ENCODE measurements at places on chromosomes 2 and 18.

DNA sequence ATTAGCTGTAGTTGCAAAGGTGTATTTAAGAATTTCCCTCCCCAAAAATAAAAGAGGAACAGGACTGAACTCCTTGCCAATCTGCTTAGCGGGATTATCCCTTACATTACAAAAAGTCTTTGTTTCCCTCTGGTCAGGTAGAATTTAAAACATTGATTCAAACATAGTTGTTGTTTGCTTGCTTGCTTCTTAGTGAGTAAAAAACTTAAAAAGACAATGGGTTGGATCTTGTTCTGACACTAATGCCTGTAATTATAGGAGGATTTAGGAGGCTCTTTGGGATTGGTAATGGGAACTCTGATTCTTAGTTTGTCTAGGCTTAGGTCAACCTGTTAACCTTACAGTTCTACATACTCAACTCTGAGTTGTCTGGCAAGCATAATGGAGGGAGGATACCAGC, 3.7 kb upstream of the CEBPZOS start:
- DNase-seq, result no peak

- no peak for DNase-seq
Observed at GRCh38 chr18:37243741-37244140, 321.9 kb downstream of the CELF4 start.

- no peak for DNase-seq
Observed at GRCh38 chr2:85326406-85327159, 1.2 kb downstream of the TGOLN2 start.

DNA sequence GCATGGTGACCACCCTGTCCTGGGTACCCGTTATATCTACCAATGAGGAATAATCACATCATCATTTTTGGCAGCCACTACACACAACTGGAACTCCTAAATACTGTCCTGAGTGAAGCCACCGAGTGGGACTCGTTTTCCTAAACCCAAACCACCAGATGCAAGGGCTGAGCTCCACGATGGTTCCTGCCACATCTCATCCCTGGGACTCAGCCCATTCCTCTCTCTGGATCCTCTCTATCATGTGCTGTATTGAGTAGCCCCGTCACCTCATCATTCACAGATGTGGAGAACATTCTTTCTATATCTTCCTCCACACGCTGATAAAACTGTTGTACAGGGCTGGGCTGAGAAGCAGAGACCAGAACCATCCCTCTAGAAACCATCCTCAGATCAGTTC, 79.4 kb upstream of the SMAD7 start:
- no peak for DNase-seq

- DNase-seq, result no peak
Observed at GRCh38 chr2:6368281-6368680, 497.4 kb downstream of the CMPK2 start.

DNA sequence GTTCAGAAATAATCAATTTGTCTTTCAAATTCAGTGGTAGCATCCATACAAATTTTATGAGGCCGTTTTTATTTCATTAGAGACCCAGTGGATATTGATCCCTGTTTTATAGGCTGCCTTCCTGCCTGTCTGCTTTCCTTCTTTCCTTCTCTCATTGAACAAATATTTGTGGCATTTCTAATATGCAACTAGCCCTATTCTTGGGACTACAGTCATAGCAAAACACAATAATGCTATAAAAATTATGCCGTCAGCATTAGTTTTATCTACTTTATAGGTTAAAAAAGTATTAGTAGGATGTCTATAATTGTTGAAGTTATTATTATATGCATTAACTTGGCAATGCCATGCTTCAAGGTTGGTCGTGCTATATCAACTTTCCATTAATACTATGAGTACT, 2037.8 kb upstream of the LRRTM1 start:
- DNase-seq, result no peak

- DNase-seq, result no peak
Observed at GRCh38 chr2:71661782-71662181, 208.4 kb downstream of the DYSF start.

- no peak for DNase-seq
Observed at GRCh38 chr18:79873449-79874110, 75.8 kb downstream of the KCNG2 start.

DNA sequence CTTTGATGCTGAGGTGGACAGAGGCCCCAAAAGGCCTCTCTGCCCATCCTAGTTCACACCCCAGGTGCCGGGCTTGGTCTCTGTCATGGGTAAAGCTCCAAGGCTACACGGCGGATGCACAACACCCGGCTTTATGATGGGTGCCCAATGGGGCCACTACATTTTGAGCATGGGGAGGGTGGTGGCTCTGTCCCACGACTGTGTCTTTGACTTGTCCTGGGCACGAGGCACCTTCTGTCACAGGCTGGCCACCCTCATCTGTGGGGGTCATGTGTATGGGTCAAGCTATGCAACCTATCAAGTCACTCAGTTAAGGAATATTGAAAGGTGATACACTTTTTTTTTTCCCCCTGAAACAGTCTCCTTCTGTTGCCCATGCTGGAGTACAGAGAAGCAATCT, 63.7 kb downstream of the EDAR start:
- DNase-seq, result no peak

- no peak for DNase-seq
Observed at GRCh38 chr2:19592197-19592596, 233.8 kb upstream of the OSR1 start.

GRCh38 chr2:216142540-216142939, 33.4 kb downstream of the XRCC5 start:
- DNase-seq, result no peak

DNA sequence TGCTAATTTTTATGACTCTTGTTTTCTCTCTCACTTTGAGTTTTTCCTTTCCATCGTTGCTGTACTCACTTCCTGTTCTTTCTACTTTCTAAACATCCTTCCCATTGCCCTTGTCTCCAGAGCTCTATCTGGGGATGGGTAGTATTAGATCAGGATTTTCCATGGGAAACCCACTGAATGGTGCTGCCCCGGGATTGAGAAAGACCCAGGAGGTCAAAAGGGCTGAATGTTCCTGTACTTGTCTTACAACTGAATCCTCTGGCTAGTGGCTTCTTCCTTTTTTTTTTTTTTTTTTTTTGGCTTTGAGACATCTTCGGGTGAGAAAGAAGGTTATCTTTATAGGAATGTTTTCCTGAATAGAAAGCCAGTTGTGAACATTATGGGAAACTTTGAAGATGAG, 364.8 kb upstream of the SLC14A2 start:
- no peak for DNase-seq

DNA sequence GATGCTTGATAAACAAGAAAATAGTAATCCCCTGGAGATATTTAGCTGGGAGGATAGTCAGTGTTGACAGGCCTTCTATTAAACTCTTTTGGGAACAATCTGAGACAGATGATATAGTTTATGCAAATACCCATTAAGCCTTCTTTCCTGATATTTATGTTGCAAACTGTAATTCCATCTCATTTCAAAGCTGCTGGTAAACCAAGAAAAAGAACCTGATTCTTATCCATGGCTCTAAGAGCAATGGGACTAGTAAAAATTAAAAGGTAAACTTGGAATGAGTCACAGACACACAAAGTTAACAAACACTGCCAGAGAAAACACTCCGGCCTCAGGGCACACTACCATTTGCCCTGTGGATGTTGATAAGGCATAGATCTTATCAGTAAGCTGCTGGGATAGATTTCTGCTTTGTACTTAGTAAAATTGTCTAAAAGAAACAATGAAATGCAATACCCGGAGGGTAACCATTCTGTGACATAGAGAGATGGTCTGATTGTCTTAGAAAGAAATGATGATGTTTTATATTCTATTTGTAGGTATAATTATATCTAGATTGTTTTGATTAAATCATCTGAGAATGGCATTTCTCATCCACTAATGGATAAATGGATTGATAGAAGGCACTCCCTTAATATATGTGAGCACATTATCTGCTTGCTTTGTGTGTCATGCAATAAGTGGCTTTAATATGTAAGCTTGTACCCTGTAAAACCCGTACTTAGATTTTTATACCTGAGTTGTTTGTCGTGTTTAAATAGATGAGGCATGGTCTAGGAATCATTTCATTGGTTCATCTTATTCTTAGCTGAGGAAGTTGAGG, 13.2 kb downstream of the GALR1 start:
- DNase-seq, result no peak

DNA sequence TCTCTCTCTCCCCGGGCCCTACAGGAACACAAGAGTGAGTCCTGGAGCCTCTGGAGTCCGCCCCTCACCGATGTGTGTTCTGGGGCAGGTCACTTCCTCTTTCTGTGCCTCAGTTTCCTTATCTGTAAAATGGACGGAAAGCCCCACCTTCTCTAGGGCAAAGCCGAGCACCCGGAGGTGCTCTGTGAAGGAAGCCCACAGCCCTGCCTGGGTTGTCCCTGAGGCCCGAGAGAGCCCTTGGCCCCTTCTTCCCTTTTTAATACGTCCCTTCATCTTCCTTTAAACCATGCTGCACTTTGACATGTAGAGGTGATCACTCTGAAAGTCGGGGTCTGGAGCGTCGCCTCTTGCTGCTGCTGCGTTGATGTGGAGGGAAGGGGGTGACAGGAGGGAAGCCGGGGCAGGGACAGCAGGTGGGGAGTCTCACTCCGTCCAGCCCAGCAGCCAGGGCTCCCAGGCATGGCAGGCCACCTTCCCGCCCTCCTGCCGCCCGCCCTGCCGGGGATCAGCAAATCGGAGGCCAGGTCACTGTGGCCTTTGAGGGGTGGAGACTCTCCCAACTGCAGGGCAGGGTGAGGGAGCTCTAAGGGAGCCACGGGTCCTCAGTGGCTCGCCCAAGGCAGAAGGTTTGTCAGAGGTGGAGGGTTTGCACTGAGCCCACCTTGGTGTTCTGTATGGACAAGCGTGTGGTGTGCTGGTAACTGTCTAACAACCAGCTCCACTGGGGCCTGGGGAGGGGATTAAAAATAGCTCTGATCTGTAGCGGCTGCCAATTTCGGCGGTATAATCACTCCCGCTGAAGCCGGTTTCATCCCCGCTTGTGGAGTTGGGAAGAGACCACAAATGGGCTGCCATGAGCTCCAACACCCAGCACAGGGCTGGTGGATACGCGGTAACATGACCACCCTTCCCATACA, 135.9 kb upstream of the ID2 start:
- DNase-seq, result no peak

- DNase-seq, result no peak
Observed at GRCh38 chr18:36096955-36097354, 29.6 kb upstream of the RPRD1A start.

GRCh38 chr2:25378731-25379490, 37.2 kb upstream of the DNMT3A start:
- DNase-seq, result no peak

GRCh38 chr2:163469561-163469962, 266.2 kb downstream of the FIGN start:
- no peak for DNase-seq

- no peak for DNase-seq
Observed at GRCh38 chr2:224596289-224596688, 11.1 kb upstream of the CUL3 start.

DNA sequence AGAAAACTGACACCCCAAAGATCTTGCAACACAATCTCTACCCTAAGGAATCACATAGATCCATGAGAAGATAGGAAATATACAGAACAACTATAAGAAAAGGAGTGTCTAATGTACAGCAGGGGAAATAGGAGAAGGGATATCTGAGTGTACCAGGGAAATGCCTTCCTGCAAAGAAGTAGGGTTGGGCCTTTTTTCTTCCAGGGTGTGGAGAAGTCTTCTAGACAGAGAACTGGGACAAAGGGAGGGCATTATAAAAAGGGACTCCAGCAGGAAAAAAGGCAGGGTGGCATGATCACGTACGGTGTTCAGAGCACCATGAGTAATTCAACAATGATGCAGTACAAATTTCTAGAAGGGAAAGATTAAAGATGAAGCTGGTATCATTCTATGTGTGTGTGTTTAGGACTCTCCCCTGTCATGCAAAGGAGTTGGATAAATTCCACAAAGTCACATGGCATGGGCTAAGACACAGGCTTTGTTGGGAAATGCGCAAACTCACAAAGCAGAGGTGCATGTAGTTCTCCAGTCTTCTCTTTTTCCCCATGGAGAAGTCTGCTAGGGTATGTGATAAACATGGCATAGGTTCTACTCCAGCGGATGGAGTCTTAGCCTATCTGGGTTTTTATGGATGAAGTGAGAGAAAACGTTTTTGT, 6.7 kb upstream of the SEC11C start:
- DNase-seq, result no peak

DNA sequence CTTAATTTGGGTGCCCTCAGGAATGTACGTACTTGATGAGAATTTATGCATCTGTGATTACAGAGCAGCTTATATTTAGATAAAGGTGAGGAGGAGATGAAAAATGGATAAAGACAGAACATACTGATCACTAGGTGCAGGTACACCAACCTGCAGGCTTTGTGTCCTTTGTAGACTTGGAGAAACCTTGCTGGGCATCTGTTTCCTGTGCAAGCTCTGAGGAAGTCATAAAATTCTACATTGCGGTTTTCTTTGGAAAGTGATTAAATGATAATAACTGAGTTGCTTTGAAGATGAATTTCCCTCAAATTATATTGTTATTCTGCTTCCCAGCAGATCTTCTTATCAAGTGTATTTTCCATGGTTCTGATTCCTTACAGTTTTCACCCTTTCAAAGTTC, 7.7 kb downstream of the RAB27B start:
- no peak for DNase-seq

GRCh38 chr2:205931388-205931787, 154.6 kb downstream of the INO80D start:
- no peak for DNase-seq

- DNase-seq, result no peak
Observed at GRCh38 chr2:159711562-159712142, 654 bp upstream of the MARCHF7 start.

DNA sequence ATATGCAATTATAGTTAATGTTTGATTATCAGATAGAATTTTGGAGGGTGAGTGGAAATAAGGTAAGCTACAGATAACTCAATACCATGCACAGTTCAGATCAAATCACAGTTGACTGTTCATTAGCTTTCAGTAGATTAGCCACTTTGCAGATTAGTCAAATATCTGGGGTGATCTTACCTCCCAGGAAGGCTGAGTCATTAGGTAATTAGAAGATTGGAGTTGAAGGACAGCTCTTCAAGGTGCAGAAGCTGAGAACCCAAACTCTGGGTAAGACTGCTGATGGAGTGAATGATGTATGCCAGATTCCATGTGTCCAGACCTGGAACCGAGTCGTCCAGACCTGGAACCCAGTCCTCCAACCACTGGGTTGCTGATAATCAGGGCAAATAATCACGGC, 262.8 kb upstream of the UBE2E3 start:
- no peak for DNase-seq

DNA sequence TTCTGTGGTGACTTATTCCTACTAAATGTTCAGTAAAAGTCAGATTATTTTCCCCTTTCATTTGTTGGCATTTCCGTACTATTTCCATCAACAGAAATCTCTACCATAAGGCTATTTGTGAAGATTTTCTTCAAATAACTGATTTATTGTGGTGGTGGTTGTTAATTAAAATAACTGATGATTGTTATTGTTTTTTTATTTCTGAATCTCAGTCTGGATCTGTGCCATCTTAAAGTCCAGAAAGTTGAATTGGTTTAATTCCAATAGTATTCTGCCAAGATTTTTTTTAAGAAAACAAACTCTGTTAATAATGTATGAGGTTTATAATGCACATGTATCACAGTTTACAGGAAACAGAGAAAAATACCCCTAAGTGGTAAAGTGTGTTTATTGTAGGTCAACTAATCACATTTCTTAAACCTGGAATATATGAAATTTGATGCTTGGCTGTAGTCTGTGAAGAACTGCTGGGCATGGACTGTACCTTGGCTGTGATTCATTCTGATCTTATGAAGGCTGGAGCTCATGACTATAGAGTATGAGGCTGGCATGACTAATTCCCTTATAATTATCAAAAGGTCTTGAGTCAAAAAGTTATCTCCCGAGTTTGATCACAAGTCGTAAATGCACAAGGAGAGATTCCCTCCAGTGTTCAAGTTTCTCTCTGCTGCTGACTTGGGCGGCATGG, 134.2 kb upstream of the RND3 start:
- no peak for DNase-seq
